ENCODE measurements at places on chromosomes 3 and 15.

DNA sequence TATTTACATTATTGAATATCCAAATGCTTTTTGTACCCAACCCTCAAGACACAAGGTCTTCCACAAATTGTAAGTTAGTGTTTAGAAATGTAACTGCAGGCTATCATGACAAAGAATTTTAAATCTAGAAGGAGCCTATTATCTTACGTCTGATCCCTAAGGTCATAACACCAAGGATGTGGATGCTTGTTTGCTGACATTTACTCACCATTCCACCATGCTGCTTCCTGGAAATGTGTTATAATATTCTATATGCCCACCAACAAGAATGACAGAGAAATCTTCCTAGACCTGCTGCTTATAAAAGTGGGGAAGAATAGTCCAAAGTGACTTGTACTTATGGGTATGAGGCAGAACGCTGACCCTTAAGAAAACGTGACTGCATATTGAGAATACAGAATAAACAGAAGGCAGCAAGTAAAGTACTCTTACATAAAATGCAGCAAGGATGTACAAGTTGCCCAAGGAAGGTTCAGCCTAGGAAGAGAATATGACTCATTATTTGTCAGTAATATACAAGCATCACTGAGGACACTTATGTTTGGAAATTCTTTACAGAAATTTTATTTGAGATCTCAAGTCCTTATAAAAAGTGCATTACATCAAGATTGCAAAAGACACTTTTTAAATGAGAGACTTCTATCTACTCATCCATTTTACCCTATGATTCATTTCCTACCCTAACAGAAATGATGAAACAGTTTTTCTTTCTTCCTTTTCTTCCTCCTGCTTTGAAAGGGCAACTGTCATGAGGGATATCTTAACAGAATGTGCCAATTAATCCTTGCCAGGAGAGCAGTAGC lies 59.6 kb downstream of the ESYT3 start:
- no peak for DNase-seq

DNA sequence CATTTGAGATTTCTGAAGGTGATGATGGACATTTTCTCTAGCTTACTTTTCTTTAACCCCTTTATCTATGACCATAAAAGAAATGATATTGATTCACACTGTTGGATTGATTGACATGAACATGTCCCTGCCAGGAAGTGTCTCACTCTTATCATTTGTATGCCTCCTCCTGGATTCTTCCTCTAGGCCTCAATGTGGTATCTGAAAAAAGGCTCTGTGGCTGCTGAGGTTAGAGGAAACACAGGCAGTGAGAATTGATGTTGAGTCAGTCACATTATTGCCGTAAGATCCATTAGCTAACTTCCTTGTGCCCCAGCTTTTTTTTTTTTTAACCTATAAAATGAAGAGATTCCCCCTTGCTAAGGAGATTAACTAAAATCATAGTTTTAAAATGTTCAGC lies 8.0 kb upstream of the THRB start:
- no peak for DNase-seq

DNA sequence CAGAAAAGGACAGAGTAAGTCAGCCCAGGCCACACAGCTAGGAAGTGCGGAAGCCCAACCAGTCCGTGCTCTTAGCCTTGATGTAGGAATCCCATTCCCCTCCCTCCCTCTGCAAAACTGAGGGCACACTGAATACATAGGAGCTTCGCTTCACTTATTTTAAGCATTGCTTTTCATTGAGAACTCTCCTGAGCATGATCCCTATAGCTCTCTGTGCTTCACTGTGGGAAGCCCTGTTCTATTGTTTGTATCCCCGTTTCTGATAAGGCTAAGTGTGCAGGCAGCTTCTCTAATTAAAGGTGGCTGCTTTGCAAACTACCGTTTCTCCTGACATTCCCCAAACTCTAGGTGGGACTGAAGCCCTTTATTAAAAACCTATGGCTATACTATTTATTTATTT lies 29.9 kb downstream of the IL5RA start:
- DNase-seq = no peak

DNA sequence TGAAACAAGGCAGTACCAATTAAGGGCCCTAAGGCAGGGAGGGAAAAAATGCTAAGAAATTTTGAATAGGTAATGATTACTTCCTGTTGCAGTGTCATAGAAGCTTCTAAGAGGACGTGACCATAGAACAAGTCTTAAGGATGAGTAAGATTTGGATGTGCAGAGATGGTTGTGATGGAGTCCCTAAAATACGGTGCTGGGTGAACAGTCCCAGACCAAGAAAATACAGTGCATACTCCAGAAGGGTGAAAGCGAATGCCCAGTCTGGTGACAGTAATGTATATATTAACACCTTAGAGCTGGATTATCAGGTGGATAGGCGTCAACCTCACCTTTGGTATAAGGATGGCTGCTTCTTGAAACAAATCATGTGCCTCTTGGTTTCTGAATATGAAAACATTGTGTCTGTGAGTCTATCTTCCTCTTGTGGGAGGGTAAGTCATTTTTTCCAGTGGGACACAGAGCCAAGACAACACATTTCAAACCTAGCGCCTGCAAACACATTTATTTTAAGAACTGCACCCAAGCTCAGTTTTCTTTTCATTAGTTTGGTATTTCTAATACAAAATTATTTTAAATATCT lies 101.2 kb upstream of the TP63 start:
- DNase-seq = no peak

GRCh38 chr15:80906159-80906766 lies 83.4 kb downstream of the MESD start:
- DNase-seq = peak; percentile 61

DNA sequence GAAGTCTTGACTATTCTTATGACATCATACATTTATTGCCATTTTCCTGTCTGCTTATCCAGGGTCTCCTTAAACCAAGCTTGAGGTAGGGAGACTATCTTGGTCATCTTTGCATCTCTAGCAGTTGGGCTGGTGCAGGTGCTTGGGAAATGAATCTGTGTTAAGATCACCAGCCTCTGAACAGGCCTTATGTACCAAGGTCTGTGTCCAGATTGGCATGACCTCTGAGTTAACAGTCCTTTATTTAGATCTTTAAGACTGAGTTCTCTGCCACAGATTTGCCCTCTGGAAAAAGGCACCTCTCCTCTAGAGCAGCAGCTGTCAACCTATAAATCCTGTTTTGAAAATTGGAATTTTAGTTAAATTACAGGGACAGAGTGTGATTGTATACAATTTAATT lies 35.4 kb downstream of the RAB7A start:
- no peak for DNase-seq

GRCh38 chr3:140292170-140292569 lies 357.2 kb downstream of the CLSTN2 start:
- DNase-seq = no peak

DNA sequence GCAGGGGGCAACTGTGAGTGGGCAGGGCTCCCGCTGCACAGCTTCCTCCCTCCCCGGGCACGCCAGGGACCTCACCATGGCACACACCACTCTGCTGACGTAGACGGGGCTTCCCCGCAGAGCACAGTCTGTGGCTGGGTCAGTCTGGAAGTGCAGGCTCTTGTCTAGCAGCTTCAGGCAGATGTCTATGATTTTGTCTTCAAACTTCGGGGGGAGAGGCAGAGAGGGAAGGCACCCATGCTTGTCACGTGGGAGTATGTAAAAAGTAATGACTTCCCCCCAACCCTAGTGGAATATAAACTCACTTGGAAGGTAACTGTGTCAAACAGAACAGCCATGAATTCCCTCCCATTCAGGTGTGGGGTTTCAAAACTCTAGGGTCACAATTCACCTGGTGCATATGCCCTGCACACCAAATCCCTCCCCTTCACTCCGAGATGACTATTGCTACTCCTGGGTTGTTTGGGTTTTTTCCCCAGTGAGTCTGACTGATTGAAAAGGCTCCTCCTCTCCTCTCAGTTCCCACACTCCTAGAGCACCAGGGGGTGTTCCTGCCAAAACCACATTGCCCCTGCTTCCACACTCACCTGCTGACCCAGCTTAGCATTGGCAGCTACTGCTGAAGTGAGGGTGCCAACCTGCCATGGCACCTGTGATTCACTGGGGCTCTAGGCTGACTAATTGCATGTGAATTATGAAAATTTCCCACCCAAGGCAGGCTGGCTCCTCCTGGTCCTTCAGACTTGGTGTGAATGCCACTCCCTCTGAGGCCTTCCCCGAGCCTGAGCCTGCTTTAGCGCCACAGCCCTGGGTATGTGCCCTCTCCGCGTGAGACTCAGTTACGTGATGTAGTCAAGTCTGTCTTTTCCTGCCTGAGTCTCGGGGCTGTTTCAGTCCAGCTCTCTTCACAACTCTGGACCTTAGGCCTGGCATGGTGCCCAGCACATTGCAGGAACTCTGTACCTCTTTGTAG lies 13.0 kb downstream of the TGM5 start:
- DNase-seq = no peak

- no peak for DNase-seq
These were observed 185.5 kb upstream of the GPR149 start for GRCh38 chr3:154615471-154615870.

GRCh38 chr3:138195481-138195880 lies 8.4 kb downstream of the ARMC8 start:
- no peak for DNase-seq

DNA sequence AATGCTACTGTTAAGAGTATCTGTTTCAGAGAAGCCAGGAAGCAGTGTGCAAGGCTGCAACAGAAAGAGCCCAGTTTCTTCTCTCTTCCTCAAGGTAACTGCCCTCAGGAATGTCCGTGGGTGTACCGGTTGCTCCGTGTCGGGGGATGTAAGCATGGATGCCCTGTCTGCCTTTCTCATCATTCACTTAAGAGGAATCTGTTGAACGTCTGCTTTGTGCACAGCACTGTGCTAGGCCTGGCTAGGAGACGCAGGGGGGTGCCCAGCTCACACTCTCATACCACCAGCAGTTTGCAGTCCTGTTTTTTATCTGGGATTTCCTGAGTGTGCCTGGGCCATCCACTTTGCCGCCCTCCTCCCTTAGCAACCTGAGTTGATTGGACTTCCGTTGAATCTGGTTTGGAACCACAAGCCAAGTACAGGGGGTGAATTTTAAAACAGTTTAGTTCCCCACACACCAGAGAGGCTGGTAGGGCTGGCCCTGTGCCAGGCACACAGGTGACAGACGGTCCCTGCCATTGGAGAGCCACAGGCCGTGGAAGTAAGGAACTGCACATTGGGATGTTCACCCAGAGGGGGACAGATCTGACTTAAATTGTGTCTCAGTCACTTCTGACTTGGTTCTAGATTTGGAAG lies 11.2 kb downstream of the BOC start:
- DNase-seq = peak; percentile 22

DNA sequence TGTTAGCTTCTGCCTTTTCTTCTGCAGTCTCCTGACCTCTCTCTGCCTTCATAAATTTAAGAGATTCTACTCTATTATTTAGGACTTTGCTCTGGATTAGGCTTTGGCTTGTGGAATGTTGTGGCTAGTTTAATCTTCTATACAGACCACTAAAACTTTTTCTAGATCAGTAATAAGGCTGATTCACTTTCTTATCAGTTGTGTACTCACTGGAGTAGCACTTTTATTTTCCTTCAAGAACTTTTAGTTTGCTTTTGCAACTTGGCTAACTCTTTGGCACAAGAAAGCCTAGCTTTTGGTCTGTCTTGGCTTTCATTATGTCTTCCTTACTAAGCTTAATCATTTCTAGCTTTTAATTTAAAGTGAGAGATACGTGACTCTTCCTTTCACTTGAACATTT lies 265.5 kb upstream of the TBC1D5 start:
- no peak for DNase-seq

DNA sequence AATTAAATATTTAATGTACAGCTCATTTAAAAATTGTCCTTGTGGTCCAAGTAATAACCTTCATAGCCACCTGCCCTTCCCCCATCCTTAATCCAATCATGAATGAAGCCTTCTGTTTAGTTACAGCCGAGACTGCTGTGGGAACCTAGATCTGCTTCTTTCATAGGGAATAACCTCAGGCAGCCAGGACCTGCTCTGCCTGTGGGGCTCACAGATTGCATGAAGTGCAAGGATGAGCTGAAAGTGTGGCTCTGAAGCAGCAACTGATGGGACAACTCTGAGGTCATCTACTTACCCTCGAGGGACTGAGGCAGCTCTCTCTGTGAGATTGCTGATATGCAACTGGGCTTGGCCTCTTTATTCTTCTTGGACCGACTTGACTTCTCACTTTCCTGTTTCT lies 169.8 kb downstream of the POTEB3 start:
- no peak for DNase-seq

GRCh38 chr3:98972720-98973119 lies 71.2 kb upstream of the DCBLD2 start:
- DNase-seq = no peak

DNA sequence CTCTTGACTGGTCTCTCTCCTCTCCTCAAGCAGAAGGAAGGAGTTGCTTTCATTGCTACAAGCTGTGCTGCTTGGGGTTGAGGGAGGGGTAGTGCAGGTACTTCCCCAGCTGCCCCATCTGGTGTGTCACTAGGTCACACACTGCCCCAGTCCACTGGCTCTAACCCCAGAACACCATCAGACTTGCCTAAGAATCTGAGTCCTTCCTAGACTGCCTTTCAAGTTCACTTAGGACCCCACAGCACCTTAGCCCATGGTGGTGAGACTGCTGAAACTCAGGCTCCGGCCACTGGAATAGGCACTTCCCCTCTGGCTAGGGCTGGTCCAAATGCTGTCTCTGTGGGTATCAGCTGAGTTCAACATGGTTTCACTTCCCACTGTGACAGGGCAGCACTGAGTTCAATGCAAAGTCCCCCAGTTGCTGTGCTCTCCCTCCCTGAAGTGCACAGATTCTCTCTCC lies 279.7 kb upstream of the GOLGA6L4 start:
- DNase-seq = no peak

GRCh38 chr3:89266074-89266473 lies 158.7 kb downstream of the EPHA3 start:
- no peak for DNase-seq

GRCh38 chr15:38847666-38848065 lies 283.1 kb upstream of the RASGRP1 start:
- DNase-seq = no peak

- peak; percentile 32 for DNase-seq
These were observed 55.6 kb upstream of the CGNL1 start for GRCh38 chr15:57320631-57321220.

DNA sequence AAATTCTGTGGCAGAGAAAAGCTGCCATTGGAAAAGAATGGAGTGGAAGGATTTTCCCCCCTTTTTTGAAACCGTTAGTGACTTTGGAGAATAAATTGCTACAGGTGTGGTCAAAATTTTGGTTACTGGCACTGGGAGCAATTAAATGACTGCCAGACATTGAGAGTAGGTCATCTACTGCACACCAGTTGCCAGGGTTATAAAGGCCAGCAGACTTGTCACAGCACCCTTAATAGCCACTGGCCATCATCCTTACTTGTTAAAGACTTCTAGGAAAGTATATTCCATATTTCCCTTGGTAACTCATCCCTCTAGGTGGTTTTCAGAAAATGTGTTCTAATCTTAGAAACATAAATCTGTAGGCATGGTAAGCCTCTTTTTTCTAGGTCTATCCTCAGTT lies 8.0 kb downstream of the PIK3CA start:
- no peak for DNase-seq

DNA sequence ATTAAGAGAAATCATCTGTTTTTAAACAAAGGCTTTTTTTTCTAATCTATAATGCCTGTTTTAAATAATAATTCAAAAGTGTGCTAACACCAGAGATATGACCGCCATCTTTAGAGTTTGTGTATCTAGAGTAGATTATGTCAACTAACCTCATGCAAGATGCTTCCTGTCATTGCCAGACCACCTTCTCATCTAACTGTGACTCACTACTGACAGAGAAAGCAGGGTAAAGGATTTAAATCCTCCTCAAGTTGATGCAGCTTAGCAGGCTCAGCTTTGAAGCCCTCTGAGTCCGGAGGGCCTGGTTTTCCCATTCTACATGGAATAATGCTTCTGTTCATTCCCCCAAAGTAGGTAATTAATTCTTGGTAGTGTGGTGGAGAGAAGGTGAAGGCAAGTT lies 108.5 kb downstream of the ECT2 start:
- DNase-seq = no peak

GRCh38 chr3:138125548-138126221 lies 6.5 kb downstream of the A4GNT start:
- no peak for DNase-seq

Measured in NCI-H2029 treated with DMSO at 0.1 percent for 48 hours (cell line).